ENCODE measurements at places on chromosomes 2 and 18.

DNA sequence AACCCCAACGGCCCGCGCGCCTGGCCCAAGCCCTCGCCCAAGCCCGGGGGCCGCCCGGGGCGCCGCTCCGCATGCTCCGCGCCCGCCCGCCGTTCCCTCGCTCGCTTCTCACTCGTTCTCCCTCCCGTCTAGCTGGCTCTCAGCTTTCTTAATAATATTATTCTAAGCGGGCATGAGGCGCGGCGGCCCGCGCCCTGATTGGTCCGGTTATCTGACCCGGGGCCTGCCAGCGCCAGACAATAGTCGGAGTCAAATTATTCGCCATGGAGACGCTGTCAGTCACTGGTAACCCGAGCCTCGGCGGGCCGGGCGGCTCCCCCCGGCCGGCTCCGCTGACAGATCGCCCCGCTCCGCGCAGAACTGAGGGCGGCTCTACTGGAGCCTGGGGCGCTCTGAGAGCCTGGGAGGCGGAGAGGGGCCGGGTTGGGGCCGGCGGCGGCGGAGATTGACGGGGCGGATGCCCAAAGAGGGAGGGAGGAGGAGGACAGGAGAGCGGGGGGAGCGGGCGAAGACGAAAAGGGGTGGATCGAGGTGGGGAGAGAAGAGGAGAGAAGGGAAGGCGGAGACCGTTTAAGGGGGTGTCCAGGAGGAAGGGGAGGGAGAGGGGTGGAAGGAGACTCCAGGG, at the start of gene SIX2:
Gene SIX2 (minus strand): TSS at position 150 of the 625 bp plus-strand sequence. CDS start 342 bp downstream, outside the sequence.
- DNase-seq: peak; percentile 95

GRCh38 chr18:63315131-63315662, 4.4 kb downstream of the BCL2 start:
- no peak for DNase-seq

GRCh38 chr2:95316466-95317122, 19.4 kb downstream of the KCNIP3 start:
- DNase-seq: no peak

- no peak for DNase-seq
Observed at GRCh38 chr18:59022167-59022945, 117.3 kb upstream of the SEC11C start.

GRCh38 chr2:233384811-233385488, 30.7 kb downstream of the DGKD start:
- no peak for DNase-seq

- no peak for DNase-seq
Observed at GRCh38 chr2:170026361-170026760, 151.6 kb upstream of the MYO3B start.

DNA sequence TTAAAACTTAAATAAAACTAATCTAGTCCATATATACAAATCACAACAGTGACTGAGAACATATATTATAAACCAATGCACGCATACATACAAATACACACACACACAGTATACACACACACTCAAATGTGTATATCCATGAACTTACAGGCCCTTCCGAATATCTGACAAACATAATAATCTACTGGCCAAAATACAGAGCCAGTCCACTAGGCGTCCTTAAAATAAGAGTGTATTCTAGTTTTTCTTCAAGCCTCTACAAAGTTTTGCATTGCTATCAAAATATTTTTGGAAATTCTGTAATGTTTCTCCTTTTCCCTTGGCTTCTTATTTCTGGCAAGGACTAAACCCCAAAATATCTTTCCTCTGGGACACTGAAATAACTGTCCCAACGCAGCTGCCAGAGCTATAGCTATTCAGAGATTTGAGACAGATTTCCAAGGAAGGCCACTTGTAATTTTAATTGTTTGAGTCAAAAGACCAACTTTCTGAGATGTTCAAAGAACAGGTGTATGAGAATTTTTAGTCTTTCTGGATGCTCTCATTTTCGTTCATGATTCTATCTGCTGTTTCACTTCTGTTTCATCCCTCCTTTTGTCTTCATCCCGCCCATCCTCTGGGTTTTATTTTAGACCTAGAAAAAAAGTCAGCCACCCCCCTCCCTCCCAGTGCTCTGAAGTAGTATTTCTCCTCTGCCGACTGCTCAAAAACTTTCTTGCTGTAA, 24.1 kb upstream of the SP3 start:
- DNase-seq: no peak

DNA sequence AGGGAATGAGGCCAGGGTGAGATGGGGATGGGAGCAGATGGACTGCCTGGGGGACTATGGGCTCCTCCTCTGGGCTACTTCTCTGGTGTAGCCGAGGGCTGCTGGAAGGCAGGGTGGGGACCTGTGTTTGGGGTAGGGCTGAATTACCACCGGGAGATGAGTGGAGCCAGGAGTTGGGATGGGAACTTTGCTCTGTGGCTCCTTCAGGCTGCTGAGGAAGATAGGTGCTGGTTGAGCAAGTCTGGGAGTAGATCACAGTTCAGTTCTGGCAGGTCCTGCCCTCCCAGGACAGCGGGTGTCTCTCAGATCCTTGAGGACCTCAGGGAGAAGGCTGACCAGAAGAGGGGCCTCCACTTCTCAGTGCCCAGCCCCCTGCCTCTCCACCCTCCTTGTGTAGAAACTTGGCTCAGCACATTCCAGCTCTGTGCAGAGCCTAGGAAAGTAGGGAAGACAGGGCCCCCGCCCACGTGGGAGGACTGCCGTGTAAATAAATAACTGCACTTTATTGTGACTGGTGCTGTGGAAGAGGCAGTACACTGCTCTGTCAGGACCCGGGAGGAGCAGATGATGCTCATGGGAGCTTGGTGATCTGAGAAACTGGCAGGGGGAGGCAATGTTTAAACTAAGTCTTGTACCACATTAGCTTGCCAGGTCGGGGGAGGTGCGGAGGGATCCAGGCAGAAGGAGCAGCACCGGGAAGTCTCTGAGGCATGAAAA, 15.3 kb downstream of the TET3 start:
- no peak for DNase-seq

DNA sequence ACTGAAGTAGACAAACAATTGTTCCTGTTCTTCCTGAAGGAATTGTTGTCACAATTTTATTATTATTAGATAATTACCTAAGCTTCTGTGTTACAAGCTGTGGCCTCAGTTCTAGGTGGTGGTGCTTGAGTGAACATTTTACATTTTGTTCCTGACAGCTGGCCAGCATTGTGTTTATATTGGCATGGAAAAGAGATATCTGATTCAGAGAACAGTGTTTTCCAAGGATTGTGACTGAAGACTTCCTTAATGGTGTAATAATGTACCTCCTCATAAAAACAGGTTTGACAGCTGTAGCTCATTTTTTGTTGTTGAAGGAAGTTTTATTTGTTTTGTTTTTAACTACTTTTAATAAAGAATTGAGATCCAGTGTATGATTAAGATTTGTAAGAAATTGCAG, 95.2 kb downstream of the EPB41L5 start:
- DNase-seq: peak; percentile 21

DNA sequence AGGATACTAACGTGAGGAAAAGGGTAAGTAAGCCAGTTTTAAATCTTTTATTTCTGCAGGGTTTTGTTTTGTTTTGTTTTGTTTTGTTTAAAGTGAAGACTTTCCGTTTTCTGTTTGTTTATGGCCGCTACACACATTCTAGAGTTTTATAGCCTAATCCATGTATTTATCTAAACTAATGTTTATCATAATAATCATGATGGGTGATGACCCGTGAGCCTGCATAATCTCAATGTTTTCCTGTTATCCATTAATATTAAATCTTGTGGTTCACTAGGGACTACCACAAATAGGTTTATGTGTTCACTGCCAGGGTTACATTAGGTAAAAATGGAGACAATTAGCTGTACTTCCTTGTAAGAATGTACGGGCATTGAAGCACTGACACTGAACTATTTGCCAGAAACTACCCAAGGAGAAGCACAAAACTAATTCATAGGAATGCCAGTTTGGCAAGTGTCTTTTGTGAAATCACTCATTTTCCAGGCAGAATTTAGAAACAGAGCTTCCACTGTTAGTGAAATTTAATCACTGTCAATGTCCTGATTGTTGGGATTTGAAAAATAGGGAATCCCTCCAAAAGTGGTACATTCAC, 574.8 kb downstream of the LRP1B start:
- DNase-seq: no peak

- DNase-seq: no peak
Observed at GRCh38 chr2:135850892-135851668, 14.1 kb upstream of the LCT start.

GRCh38 chr2:75023666-75024455, 65.4 kb downstream of the POLE4 start:
- no peak for DNase-seq

DNA sequence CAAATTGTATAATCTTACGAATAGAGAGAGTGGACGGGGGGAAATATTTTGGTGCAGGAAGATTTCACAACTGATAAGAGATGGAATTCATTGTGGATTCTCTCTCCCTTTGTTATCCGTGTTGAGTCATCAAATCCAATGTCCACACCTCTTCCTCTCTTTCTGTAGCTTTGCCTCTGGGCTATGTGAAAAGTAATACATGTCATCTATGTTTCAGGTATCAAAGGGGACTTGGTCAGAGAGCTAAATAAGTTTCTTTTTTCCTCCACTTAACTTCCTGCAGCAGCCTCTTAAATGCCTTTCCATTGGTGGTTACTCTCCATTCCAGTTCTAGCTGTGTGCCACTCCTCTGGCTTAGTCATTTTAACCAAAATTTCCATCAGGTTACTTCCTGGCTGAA, 169.3 kb upstream of the NXPH2 start:
- no peak for DNase-seq

DNA sequence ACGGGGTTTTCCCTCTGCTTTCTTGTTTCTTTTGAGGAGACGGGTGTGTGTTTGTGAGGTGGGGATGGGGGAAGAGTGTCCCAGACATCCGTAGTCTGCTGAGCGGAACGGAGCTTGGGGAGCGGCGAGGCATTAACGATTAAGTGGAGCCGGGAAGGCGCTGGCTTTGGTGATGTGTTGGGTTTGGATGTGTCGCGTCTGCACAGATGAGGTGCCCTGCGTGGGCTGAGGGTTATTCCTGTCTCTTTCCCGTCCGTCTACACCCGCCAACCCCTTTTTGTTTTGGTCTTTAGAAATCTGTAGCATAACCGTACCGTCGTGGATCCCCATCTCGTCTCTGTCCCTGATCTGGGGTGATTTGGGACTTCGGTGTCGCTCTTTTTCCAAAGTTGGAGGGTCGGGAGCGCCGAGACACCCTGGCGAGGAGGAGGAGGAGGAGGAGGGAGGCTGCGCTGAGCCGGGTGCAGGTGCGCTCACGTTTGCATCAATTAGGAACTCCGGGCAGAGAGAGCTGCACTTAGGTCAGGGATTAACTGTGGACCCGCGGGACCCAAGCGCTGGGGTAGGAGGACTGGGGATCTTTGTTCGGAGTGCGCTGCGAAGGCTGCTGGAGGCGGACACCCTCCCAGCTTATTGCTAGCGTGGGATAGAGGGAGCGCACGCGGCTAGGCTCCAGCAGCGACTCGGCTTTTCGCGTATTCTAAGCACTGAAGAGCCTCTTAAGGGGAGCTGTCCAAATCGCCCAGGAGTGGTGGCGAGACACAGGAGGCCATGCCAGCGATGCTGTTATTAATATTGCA, 720.3 kb downstream of the DPP10 start:
- DNase-seq: peak; percentile 19

- no peak for DNase-seq
Observed at GRCh38 chr2:192515937-192516336, 321.2 kb upstream of the TMEFF2 start.

DNA sequence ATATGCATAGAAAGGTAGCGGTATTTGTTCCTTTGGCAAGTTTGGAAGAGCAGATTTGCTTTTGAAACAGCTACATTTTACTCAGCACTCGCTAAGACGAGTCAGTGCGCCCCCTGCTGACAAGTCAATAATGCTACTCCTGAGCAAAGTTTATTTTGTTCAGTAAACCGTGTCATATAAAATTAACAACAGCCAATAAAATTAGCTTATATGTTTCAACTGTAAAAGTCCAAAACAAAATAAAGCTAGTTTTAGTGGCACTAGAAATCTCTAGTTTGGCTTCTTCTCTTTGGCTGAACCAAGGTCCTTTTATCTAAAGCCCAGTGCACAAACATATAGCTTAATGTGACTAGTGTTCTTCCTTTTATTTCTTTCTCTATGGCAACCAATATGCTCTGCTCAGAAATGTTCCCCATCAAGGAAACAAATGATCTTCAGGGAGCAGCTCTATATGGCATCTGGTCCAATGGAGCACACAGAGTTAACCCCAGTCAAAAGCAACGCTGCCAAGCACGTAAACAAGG, 4.2 kb upstream of the POU3F3 start:
- no peak for DNase-seq

DNA sequence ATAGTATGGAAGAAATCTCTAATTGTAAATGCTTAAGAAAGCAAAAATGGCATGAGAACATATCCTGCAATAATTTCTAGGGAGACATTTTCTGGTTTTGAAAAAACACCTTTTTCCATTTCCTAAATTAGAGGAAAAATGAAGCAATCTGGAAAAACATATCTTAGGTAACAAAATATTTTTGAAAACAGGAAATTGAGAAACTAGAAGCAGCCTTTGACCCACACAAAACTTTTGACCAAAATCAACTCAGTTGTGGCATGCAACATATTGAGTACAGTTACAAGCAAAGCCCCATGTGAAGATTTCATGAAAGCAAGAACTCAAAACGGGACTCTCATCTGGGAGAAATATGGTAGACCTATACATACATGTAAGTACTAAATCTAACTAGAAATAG, 28.6 kb upstream of the CHAC2 start:
- DNase-seq: no peak

- DNase-seq: peak; percentile 74
Observed at GRCh38 chr2:23574919-23575654, 190.1 kb downstream of the KLHL29 start.

GRCh38 chr18:36518839-36519238, 221.3 kb downstream of the FHOD3 start:
- DNase-seq: no peak

DNA sequence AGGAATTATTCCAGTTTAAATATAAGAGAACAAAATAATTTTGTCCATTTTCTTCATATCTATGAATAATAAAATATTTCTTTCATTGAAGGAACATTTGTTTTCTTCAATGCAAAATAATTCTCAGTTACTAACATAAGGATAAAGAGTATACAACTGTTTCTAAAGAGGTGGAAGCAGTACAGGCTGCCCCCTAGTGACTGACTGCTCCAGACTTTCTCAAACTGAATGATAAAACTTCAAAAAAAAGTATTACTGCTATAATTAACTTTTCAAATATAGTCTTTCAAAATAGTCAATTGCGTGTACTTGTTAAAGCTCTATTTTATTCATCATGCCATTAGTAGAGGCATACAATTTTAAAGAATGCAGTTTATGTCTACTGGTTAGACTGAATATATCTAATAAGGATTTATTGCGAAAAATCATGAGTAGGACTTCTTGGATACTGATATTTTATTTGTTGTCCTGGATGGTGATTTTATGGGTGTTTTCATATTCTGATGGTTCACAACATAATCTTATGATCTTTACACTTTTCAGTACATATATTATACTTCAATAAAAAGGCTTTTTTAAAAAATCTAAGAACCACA, 100.1 kb downstream of the WDPCP start:
- peak; percentile 39 for DNase-seq

DNA sequence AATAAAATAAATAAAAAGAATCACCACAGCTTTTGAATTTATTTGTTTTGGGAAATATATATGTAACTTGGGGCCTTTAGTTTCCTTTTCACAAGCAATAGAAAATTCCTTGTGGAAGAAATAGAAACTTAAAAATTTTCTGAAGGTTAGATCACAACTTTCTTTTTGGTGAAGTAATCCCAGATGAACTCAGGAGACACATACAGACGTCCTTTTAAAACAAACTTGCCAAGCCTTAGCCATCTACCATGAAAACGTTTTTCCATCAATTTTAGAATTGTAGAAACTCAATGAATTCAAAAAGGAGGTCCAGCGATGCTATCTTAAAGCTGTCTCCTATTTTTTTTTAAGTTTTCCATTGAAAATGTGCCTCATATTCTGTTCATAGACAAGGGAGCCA, 225.6 kb downstream of the ASXL3 start:
- no peak for DNase-seq

- DNase-seq: no peak
Observed at GRCh38 chr2:28128281-28128950, 237.9 kb downstream of the BABAM2 start.

Measured in iPS-NIHi11 (cell line).